ENCODE measurements at places on chromosomes 2 and 18.
A peak's percentile ranks its signal among the peaks of the same experiment; 100 is the strongest.

DNA sequence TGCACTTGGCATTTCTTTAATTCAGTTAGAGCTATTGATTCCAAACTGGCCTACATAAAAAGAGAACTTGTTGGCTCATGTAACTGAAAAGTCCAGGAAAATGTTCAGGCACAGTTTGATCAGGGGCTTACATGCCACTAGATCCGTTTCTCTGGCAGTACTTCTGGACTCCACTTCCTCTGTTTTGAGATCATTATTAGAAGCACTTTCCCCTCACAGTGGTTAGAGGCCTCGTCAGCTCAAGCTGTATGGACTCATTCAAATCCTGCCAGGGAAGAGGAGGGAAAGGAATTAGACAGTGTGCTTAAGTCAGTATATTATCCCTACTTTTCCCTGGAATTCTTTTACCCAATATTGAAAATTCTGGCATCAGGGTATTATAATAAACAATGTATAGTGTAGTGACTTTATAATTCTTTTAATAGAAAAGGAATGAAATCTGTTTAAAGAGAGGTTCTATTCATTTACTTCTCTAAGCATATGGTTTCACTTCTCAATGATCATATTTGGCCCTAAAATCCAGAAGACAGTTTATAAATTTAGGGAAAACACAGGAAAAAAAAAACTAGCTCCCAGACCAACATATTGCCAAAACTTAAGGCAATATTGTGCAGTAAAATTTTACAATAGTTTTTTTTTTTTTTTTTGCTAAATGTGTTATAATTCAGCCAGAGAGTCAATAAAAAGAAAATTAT lies 92.0 kb downstream of the ARMC9 start:
- DNase-seq: no peak

GRCh38 chr2:64735504-64735903 lies 81.8 kb upstream of the SERTAD2 start:
- no peak for DNase-seq

- DNase-seq: peak; percentile 8
Measured at GRCh38 chr2:151423760-151424159, 14.1 kb downstream of the RIF1 start.

DNA sequence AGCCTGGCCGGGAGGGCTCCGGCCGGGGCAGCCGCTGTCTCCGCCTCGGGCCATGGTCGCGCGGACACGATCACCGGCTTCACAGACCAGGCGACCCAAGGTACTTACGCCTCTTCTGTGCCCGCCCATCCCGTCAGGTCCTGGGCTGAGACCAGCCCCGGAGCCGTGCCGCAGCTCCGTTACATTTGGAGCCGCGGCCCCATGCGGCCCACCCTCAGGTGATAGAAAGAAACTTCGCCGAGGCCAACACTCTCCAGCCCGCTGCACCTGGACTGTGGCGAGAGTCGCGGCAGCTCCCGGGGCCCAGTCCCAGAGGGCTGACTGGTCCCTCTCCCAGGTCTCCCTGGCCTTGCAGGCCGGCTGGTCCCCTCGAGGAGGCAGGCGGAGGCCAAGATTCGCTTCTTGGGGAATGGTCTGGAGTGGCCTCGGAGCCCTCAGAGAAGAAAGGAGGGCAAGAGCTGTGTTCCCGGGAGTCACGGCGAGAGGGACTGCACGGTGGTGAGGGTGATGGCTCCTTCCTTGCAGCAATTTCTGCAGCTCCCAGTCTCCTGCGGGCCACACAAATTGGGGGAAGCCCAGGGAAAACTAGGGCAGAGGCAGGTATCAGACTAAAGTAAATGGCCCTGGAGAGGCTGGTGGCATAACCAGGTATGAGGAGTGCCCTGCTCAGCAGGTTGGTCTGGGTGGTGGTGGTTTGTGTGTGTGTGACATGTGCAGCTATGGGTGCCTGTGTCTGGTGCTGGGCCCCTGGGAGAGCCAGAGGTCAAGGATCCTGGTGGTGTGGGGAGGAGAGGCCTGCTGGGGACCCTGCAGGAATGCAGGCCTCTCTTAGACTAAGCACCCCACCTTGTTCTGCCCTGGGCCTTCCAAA lies 822 bp downstream of the GDF7 start:
- no peak for DNase-seq

DNA sequence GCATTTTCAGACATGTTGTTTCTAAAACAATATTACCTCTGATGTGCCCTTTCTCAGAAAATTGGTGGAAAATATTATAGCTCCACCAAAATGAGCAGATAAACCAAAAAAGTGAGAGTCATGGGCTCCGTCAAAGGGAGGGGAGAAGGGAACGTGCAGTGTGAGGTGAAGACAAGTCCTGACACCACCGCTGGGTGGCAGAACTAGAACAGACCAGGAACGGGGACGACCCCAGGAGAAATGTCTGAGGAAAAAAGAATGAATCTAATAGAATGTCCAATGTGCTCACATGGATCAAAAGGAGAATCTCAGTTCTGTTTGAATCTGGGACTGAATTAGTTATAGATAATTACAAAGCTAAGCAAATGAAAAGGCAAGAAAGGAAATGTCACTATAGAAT lies 22.6 kb upstream of the BCL2 start:
- DNase-seq: no peak

GRCh38 chr2:156394033-156394741 lies 42.0 kb upstream of the GPD2 start:
- no peak for DNase-seq

GRCh38 chr2:149902081-149902480 lies 314.5 kb upstream of the MMADHC start:
- DNase-seq: no peak

GRCh38 chr2:17518212-17519154 lies at the start of gene RAD51AP2:
TSS of gene RAD51AP2 (minus strand) at chr2:17518440. CDS start at chr2:17518415, 25 bp downstream.
- no peak for DNase-seq

DNA sequence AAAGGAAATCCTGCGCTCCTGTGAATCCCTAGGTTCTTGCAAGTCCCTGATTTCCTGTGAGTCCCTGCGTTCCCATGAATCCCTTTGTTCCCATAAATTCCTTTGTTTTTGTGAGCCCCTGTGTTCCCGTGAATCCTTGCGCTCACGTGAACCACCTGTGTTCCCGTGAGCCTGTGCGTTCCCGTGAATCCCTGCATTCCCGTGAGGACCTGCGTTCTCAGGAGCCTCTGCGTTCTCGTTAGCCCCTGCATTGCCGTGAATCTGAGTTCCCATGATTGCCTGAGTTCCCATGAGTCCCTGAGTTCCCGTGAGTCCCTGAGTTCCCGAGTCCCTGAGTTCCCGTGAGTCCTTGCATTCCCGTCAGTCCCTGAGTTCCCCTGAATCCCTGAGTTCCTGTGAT lies 71.5 kb downstream of the SNTG2 start:
- DNase-seq: no peak

- no peak for DNase-seq
Measured at GRCh38 chr2:33059471-33060156, 112.9 kb downstream of the LTBP1 start.

All from activated CD4-positive, alpha-beta T cell treated with anti-CD3 and anti-CD28 coated beads, Interleukin-2, amount 50 U/mL, for 4 hours (primary cell).